ENCODE measurements at places on chromosomes 7 and 10.

DNA sequence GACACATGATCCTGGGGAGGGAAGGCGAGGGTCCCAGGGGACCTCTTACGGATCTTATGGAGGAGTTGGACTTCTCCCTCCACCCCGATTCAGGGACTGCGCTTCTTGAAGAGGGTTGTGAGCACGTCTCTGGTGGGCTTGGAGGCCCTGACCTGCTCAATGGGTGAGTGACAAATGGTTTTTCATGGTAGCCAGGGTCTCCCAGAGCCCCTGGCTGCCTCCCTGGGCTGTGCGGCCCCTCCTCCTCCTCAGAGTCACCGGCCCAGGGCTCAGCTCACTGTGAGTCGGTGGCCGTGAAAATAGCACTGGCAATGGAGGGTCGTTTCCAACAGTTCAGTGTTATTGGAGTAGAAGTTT lies 26.6 kb downstream of the INPP5A start:
- no peaks in the 10 kb centered on the region for H3K27me3 ChIP-seq
- H3K4me3 ChIP-seq, result no peak overlapping the region
- H3K27ac ChIP-seq, result no peak overlapping the region
- no peak for DNase-seq
- H3K36me3 ChIP-seq, result no peaks in the 10 kb centered on the region

DNA sequence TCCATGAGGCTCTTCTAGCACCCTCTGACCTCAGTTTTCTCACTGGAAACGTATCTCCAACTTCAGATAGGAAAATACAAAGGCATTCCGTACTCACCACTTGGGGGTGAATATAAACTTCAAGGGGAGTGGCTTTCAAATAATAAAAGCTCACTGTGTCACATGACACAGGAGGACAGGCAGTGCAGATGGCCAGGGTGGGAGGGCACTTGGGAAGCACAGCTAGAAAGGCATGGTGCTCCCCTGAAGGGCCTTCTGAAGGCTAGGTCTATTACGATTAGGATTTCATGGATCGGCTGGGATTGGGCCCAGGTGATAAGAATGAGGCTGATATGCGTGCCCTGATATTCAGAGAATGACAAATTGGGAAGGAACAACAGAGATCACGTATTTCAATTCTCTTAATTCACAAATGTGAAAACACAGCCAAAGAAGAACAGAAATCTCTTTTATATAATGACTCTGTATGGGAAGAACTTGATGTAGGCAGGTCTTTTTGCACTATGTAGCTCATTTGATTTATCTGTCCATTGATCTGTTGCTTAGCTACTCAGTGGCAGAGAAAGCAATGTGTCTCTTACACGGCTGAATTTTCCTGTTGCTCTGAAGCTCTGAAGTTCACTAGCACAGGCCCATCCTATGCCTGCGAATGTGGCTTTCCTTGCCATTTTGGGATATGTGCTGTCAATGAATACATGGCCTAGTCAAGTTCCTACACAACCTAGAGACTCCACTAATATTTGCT lies 83.0 kb downstream of the BEND7 start:
- no peaks in the 10 kb centered on the region for H3K36me3 ChIP-seq
- no peak overlapping the region for H3K4me3 ChIP-seq
- peaks cover 6% of the 10 kb centered on the region for H3K27me3 ChIP-seq
- H3K4me1 ChIP-seq, result no peaks in the 10 kb centered on the region

- H3K36me3 ChIP-seq, result no peaks in the 10 kb centered on the region
- H3K4me1 ChIP-seq, result no peaks in the 10 kb centered on the region
- no peaks in the 10 kb centered on the region for H3K27me3 ChIP-seq
- no peak overlapping the region for H3K4me3 ChIP-seq
- DNase-seq, result no peak
Observed at GRCh38 chr7:123367484-123368122, 166.8 kb downstream of the IQUB start.

GRCh38 chr7:157464111-157464970 lies 127.5 kb downstream of the DNAJB6 start:
- H3K4me3 ChIP-seq, result no peak overlapping the region
- peaks cover 3% of the 10 kb centered on the region for H3K4me1 ChIP-seq
- H3K36me3 ChIP-seq, result no peaks in the 10 kb centered on the region

GRCh38 chr7:46554688-46555422 lies 633.8 kb upstream of the IGFBP3 start:
- no peaks in the 10 kb centered on the region for H3K27me3 ChIP-seq
- H3K36me3 ChIP-seq, result no peaks in the 10 kb centered on the region
- DNase-seq, result no peak
- H3K4me1 ChIP-seq, result no peaks in the 10 kb centered on the region
- no peak overlapping the region for H3K27ac ChIP-seq

DNA sequence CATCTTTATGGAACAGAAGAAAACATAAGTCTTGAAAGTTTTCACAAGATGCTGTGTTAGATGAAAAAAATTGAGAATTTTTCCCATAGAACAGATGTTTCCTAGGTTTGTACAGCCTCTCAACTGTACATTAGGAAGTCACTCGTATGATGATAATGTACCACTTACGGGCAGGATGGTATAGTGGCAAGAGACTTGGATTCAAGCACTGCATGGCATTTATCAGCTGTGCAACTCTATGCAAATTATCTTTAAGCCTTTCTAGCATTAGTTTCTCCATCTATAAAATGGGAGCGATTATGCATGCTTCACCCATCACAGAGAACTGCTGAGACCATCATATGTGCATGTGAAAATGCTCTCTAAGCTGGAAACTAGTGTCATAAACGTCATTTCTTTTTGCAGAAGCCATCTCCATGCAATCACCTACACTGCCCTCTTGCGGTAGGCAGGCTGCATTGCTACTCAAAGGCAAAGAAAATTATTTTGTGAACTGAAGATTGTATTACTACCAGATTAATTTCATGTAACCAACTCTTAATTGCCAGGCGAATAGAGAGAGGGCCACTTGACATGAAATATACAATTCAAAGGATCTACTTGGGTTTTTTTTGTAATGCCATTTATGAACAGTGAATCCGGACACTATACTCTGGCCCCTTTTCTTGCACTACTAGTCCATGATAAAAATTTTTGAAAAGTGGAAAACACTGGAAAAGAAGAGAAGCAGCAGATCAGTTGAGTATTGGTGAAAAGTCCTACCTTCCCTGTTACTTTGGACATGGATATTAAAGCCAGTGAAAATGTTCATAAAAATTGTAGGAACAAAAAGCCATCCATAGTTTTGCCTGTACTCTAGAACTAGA lies 102.3 kb downstream of the JAZF1 start:
- H3K27ac ChIP-seq, result no peak overlapping the region
- no peak overlapping the region for H3K4me3 ChIP-seq
- H3K27me3 ChIP-seq, result no peaks in the 10 kb centered on the region
- peak; percentile 28 for DNase-seq
- H3K4me1 ChIP-seq, result peaks cover under 1% of the 10 kb centered on the region
